A549 (cell line): ENCODE measurements at places on chromosomes 4 and X.
A peak's percentile ranks its signal among the peaks of the same experiment; 100 is the strongest.

GRCh38 chr4:176746846-176747245 lies 45.9 kb downstream of the VEGFC start:
- no peak for DNase-seq

GRCh38 chr4:104870495-104871233 lies 276.0 kb upstream of the TET2 start:
- DNase-seq, result no peak

GRCh38 chr4:125070861-125071260 lies 243.9 kb upstream of the FAT4 start:
- DNase-seq, result no peak

DNA sequence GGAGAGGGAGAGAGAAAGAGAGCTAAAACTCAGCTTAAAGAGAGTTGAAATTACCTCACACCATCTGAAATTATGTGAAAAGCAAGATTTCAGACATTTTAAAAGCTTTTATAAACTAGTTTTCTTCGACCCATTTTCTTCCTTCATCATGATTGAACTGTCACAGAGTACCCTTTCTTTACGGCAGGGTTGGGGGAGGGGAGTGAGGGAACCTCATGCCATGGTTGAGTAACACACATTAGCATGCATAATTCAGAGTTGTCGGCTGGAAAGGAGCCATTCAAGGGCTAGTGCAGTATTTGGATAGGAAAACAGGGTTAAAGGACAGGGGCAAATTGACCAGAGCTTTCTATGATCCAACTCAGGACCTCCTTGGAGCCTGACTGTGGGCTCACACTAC lies 46.2 kb downstream of the PCDH19 start:
- no peak for DNase-seq

DNA sequence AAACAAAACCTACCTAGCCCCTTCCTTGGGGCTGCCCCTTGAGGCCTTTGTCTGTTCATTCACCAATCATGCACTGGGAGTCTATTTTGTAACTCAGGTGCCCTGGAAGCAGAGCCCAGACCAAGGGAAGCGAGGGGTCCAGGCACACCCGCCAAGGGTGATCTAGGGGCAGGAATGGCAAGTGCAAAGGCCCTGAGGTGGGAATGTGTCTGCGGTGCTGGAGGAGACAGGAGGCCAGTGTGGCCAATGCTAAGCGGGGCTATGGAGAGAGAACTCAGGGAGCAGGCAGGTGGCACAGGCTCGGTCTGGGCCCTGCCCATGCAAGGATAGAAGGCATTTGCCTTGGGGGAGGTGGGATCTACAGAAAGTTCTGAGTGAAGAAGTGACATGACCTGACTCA lies 3.5 kb upstream of the SH3BP2 start:
- DNase-seq, result no peak

DNA sequence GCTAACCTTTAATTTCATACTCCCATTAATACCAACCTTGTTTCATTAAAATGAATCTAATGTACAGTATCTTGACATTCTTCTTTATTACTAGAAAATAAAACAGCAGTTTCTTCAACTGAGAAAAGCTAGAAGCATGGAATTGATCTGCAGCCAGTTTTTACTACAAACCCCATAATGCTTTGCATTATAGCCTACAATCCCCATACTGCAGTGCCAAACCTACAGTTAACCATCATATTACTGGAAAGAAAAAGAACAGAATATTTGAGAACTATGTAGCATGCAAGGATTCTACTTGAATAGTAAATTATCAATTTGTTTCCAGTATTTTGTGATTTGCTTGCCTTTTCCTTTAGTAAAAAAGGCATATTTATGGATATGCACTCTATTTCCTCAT lies 3.2 kb upstream of the IL1RAPL1 start:
- no peak for DNase-seq

DNA sequence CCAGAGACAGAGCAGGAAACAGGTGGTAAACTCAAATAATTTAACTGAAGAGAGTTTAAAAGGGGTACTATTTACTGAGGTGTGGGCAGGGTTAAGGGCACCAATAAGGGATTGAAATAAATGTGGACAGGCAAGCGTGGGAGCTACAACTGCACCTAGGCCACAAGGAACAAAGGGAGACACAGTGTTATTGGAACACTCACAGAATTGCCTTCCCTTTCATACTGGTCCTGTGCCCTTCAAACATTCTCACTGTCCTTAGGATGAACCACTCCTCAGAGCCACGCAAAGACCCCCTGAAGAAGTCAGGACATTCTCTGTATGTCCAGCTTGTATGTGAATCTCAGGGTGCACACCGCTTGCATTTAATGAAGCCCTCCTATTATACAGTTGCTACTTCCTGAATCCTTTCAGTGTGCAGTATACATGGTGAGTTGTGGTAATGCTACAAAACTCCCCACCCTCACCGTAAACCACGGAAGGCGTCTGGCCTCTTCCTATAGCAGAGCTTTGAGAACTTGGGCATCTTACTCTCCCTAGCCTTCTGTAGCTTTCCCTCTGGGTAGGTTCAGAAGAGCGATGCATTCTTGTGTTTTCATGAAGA lies 9.6 kb upstream of the MRPL1 start:
- DNase-seq, result no peak

- no peak for DNase-seq
These were observed 29.3 kb downstream of the FAM114A1 start for GRCh38 chr4:38896940-38897339.

GRCh38 chr4:185742766-185743165 lies 69.2 kb downstream of the SORBS2 start:
- DNase-seq, result no peak

DNA sequence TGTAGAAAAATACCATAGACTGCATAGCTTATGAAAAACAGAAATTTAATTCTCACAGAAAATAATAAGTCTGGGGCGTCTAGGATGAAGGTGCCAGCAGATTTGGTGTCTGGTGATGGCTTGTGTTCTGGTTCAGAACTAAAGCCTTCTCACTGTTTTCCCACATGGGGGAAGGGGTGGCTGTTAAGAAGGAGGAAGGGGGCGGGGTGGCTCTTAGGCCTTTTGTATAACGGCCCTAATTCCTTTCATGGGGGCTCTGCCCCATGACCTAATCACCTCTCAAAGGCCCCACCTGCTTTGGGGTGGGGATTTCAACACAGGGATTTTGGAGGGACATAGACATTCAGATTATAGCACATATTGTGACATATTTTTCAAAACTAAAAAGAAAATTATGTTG lies 173.2 kb upstream of the TECRL start:
- DNase-seq, result no peak

GRCh38 chrX:12488771-12489170 lies 302.4 kb upstream of the PRPS2 start:
- no peak for DNase-seq

GRCh38 chr4:109877400-109877799 lies 29.5 kb downstream of the LRIT3 start:
- no peak for DNase-seq

DNA sequence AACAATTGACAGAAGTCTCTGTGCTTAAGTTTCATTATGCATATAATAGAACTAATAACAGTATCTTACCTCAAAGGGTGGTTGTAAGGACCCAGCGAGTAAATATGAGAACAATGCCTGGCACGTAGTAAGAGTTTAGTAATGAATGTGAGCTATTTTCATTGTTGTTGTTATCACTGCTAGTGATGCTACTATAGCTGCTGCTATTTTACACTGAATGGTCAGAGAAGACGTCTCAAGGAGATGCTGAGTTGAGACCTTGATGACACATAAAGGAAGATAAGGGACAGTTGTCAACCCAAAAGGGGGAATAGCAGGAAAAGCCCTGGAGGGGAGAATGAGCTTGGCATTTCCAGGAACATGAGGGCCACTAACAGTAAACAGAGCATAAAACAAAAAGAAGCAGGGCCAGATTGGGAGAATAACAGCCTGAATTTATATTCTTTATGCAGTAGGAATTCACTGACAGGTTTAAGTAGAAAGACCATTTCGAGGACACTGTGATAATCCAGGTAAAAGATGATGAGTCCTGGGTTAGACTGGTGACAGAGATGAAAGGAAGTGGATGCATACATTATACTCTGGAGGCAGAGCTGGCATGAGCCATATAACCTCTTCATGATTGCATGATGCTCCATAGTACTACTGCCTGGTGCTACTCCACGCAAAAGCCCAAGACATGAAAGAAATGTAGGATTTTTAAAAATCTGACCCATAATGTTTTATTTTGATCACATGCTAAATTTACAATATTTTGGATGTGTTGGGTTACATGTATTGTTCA lies 23.1 kb downstream of the ATP8A1 start:
- DNase-seq, result no peak

GRCh38 chrX:8845060-8845459 lies 43.9 kb upstream of the FAM9A start:
- peak; percentile 83 for DNase-seq

DNA sequence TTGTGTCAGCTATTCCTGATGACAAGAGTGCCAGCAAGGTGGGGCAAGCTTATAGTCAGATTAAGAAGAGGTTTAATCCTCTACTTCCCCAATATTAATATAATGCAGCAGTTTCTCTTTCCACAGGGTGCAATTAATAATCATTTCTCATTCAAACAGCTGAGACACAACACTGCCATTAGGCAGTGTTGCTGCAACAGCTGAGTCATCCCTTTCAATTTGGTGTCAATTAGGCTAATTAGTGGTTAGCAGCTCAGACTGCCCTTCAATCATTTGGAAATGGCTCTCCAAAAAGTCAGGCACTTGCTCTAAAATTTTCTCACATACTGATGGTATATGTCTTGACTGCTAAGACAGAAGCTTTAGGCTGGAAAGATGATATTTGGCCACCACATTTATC lies 265.7 kb upstream of the FAM241A start:
- no peak for DNase-seq

GRCh38 chr4:10639100-10639499 lies 45.5 kb downstream of the CLNK start:
- no peak for DNase-seq

- no peak for DNase-seq
These were observed 125.7 kb downstream of the CAMK2D start for GRCh38 chr4:113635739-113636437.

- no peak for DNase-seq
These were observed 117.8 kb upstream of the EDA2R start for GRCh38 chrX:66756717-66757116.

DNA sequence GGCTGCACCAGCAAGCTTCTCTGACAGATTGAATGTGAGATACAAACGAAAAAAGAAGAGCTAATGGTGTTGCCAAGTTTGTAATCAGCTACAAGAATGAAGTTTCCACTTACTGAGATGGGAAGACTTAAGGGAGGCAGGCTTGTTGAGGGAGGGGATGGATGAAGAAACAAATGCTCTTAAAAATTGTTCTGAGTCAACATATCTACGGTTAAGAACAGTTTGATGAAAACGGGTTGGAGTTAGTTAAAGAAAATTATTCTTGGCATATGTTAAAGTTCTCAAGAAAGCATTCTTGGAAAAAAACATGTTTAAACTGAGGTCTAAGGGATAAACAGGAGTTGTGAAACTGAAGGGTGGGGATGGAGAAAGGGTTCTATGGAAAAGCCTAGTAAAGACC lies 816.3 kb upstream of the HS3ST1 start:
- DNase-seq, result no peak

DNA sequence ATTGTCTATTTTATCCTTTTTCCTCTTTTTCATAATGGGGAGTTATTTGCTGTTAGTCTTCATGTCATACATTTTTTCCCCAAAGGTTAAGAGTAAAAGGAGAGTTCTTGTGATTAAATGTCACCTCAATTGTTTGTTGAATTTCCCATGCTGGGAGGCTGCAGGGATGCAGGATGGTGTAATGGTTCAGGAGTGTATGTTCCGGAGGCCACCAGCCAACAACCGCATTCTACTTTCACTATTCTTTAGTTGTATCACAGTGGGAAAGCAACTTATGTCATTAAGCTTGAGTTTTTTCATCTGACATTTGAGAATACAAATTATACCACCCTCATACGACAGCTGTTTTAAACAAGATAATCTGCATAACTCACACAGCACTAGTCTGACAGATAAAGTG lies 15.4 kb downstream of the AFP start:
- DNase-seq, result no peak

DNA sequence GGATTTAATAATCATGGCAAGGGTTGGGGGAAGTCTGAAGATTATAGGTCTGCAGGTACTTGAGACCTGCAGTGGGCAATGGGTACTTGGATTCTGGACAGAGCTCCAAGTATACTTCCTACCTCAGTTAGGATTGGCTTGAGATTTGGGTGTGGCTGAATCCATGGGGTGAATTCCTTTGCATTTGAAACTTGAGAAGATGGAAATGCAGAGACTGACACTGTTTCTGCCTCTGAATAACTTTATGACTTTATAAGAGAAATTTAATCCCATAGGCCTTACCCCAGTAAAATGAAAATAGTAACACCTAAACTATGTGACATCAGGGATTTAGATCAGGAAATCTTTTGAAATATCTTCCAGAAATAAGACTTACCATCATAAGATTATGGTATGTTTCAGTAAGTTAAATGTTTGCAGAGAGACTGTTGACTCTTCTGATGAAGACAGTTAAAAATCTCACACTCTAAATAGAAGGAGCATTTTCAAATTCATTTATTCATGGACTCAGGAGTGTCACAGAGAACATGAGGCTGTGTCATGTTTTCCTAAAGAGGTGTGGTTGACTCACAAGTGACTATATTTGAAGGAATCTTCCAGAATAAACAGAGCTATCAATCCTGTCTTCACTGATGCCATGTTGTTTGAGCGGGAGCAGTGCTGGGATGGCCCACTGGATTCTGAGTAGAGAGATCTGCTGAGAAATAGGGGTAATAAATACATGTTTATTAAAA lies 513.5 kb upstream of the NR3C2 start:
- DNase-seq, result no peak

- DNase-seq, result no peak
These were observed 5.7 kb upstream of the ZNF330 start for GRCh38 chr4:141215030-141215429.

- DNase-seq, result no peak
These were observed 169.9 kb downstream of the DCK start for GRCh38 chr4:71163317-71163716.

DNA sequence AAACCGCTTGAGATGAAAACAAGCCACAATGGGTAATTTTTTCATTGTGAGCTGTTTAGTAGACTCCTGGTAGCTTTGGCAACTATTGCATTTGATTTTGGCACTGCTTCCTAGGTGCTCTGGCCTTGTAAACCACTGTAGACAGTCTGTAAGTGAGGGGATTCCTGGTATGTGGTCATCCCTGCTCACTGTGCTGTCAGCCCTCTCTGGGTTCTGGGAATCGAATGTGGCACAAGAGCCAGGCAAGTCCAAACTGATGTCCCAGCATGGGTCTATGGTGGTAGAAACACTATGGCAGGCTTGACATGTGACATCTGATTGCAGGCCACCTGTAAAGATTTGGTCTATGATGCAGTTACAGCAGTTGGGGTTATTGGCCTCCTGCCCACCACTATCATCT lies 2.5 kb downstream of the USP51 start:
- DNase-seq, result no peak

DNA sequence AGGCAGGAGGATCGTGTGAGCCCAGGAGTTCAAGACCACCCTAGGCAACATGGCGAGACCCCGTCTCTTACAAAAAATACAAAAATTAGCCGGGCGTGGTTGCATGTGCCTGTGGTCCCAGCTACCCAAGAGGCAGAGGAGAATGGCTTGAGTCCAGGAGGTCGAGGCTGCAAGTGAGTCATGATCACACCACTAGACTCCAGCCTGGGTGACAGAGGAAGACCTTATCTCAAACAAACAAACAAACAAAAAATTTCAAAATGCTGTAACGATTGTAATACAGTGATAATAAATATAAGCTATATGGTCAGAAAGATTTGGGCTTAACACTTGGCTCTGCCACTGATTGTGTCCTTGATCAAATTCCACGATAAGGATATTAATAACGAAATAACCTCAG lies 24.2 kb downstream of the SLC25A4 start:
- no peak for DNase-seq
